ENCODE measurements at places on chromosomes 3 and 15. TPM values are rescaled to one million over a fixed set of nuclear protein-coding genes. Genes with fewer than 3 reads are reported as not detected.

Gene DOCK3
- total RNA-seq, result 1.9 TPM

Gene CCR8
- not detected for total RNA-seq

Gene CLASP2
- total RNA-seq, result 41.2 TPM

Gene AEN
- 76.1 TPM for total RNA-seq

Gene FBXL22
- 0.76 TPM for total RNA-seq

Gene SNTN
- total RNA-seq, result not detected

Gene RPSA
- total RNA-seq, result 2,622 TPM

Gene SLC28A1
- not detected for total RNA-seq

Gene RBPMS2
- not detected for total RNA-seq

Gene CADM2
- 0.21 TPM for total RNA-seq

Gene CCDC54
- not detected for total RNA-seq

Gene RRP9
- total RNA-seq, result 74.0 TPM

Gene LIPC
- total RNA-seq, result 1.5 TPM

Gene HCLS1
- 193 TPM for total RNA-seq

Gene FOXL2NB
- total RNA-seq, result not detected

Gene KNL1
- 23.8 TPM for total RNA-seq

All from activated naive CD8-positive, alpha-beta T cell treated with anti-CD3 and anti-CD28 coated beads for 36 hours (primary cell).